ENCODE measurements at places on chromosomes 5 and 9. TPM values are rescaled to one million over a fixed set of nuclear protein-coding genes. Genes with fewer than 3 reads are reported as not detected.

The ZNF354C gene
- polyA plus RNA-seq = 0.87 TPM

The CCDC180 gene
- polyA plus RNA-seq = 0.38 TPM

DNA sequence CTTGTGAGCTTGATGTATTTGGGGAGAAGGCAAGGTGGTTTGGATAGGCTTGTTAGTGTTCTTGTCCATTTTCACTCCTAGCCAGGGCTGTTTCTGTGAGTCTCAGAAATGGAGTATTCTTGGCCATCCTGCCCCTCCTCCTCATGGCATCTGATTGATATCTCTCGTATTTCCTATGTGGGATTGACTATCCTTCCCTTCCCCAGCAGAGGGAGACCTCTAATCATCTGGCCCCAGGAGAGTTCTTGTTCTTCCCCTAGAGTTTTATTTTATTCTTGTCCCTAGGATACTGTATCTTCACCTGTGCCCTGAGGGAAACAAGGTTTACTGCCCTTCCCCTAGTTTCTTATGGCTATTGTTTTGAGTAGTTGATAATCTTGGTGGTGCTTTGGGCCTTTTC lies 114.4 kb downstream of the VPS13A start:
- no peak for DNase-seq

DNA sequence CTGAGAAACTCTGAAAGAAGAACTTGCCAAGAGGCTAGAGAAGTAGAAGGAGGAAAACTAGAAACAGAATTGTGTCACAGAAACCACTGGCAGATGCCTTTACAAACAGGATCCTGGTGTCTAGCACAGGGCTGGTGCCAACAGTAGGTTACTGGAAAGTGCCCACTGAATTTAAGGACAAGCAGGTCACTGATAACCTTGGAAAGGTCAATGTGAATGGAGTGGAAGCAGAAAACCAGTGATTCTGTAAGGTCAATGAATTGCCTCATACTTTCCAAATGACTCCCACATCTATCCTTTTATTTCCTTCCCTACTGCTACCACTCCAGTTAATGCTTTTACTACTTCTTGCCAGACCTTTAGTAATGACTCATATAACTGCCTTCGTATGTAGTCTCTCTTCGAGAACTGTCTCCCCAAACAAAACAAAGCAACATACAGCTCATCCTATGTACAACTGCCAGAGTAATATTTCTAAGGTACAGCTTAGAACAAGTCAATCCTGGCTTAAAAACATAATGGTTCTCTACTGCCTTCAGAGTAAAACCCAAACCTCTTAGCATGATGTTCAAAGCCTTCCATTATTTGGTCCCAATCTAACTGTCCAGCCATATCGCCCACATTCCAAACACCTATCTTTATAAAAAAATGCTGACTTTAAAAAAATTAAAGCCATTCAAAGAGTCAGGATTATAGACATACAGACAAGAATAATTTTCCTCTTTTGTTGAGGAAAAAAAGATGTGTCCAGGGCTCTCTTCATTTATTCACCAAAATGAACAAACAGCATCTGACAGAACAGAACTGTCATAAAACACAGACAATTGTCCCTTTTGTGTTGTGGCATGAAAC lies 52.5 kb downstream of the NR3C1 start:
- DNase-seq = no peak

GRCh38 chr5:207599-207998 lies 10.4 kb downstream of the CCDC127 start:
- no peak for DNase-seq

GRCh38 chr5:22088517-22088916 lies 764.6 kb downstream of the CDH12 start:
- no peak for DNase-seq

- no peak for DNase-seq
Observed at GRCh38 chr9:125883565-125884217, 136.5 kb downstream of the PBX3 start.

GRCh38 chr9:83355729-83356151 lies 182.5 kb downstream of the FRMD3 start:
- DNase-seq = no peak
